Iris pigment epithelial cell (primary cell): ENCODE measurements at places on chromosomes 7 and 10.

DNA sequence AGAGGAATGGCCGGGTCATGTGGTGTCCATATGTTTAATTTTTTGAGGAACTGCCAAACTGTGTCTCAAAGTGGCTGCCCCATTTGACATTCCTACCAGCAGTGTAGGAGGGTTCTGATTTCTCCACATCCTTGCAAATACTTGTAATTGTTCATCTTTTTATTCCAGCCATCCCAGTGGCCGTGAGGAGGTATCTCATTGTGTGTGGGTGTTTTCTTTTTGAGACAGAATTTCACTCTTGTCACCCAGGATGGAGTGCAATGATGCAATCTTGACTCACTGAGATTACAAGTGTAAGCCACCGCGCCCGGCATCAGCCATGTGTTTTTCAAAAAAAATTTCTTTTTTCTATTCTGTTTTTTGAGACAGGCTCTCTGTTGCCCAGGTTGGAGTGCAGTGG is 38.7 kb upstream of the DLG5 start:
- peak; percentile 82 for DNase-seq

DNA sequence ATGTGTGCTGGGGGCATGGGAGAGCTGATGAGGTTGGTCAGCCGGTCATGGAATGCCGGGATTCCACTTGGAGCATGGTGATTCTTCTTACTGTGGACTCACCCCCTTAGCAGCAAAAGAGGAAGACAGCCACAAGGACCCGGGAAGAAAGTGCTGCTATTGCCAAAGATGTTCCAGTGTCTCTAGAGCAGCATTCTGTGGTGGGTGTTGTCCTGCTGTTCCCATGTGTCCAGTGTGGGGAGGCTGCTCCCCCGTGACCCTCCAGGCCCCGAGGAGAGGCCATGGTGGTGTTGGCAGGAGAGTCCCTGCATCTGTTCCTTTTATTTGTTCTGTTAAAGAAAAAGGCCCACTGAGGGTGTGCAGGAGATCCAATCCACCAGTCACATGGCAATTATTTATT is 499.4 kb downstream of the RPS24 start:
- no peak for DNase-seq

- DNase-seq: no peak
These were observed 59.1 kb downstream of the CSTF2T start for GRCh38 chr10:51640120-51640819.

GRCh38 chr10:3719024-3719843 is 65.8 kb downstream of the KLF6 start:
- no peak for DNase-seq

DNA sequence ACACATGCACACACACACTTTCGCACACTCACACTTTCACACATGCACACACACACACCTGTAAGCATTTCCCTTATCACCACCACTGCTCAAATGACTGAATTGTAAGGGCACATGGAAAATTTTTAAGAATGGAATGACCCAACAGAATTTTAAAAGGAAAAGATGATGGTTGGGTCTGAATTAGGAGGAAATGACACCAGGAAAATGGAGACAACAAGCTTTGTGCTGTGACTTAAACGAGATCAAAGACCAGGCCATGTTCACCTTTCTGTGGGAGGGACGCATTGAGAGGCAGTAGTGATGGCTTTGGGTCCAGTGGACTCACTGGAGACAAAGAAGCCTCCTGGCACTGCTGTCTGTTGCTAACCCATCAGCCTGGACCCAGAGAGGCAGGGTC is 16.7 kb upstream of the C10orf71 start:
- no peak for DNase-seq

DNA sequence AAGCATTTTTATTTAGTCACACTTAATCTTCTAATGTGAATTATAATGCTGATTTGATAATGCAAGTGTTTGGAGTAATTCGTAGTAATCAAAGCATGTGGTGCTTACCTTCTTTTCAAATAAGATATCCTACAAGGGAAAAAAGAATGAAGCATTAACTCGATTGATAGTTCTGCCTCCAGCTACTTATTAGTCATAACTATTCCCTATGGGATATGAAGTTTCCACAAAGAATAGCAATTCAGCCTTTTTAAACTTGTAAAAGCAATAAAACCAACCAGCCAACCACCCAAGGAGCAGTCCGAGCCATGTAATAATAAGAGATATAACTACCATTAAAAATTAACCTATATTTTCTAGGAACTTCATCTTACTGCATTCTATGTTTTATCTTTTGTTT is 11.6 kb downstream of the COL28A1 start:
- no peak for DNase-seq

DNA sequence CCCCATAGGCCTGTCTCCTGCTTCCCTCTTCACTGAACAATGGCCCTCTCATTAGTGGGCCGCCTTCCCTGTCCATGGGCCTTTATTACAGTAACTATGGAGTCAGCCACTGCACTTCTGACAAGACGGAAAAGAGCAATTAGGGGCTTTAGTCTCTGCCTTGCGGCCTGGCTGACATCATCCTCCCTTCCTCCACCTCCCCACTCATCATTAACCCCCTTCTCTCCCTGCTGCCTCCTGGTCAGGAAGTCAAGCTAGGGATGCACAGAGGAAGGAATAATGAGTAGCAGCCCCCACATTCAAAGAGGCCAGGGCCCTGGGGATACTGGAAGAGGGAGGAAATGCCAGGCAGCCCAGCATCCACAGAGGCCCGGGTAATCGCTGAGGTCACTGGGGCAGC is 101.6 kb upstream of the PLXNA4 start:
- DNase-seq: no peak

DNA sequence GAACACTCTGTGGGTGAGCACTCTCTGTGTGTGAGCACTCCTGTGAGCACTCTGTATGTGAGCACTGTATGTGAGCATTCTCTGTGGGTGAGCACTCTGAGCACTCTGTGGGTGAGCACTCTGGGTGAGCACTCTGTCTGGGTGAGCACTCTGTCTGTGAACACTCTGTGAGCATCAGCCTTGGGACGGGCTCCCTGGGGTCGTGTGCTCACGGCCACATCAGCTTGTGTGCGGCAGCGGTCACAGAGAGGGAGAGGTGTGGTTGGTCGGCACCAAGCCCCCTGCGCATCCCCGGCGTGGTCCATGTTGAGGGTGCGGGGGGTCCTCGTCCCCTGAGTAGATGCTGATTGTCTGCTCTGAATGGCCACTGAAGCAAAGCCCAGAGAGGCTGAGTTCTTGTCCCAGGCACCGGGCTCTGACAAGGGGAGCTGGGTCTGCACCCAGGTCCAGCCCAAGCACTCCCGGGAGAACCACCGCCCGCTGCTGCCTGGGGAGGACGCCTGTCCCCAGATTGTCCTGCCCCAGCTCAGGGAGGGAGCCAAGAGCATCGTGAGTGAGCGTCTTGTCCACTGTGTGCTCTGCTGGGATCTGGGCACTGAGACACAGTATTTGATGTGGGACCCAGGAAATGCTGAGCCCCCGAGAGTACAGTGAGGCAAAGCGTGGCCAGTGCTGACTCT is 143.7 kb downstream of the DNAJB6 start:
- no peak for DNase-seq

- DNase-seq: no peak
These were observed 52.3 kb upstream of the ZNF33B start for GRCh38 chr10:42690449-42691360.

DNA sequence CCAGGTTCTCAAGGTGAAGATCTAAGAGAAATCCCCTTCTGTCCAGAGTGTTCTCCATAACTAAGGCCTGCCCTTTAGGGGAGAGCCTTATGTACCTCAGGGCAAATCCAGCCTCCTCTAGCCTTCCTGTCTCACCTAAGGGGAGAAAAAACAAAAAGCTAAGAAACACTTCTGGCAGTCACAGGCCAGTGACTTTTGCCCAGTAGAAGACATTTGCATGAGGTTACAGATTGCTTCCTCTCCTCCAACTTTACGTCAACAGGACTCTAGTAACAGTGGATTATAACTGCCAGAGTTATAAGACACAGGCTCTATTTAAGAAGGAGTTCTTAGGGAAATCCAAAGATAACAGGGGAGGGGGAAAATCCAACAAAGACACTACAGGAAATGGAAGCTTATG is 15.9 kb upstream of the FAM241B start:
- DNase-seq: no peak

DNA sequence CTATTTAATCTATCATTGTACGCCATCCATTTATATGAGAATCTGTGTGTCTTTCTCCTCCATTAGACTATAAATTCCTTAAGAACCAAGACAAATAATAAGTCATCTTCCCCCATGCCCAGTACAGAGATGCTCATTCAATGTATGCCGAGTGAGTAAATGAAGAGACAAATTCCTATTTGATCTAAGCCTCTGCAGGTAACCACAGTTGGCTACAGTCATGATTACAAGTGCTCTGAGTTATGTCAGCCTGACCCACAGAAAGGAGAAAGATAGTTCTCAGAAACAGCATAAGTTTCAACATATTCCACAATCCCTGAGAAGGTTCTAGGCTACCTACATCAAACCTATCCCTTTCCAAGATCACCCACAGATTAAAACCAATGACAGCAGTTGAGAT is 46.1 kb downstream of the MPP7 start:
- DNase-seq: no peak

- DNase-seq: no peak
These were observed 56.1 kb downstream of the AUTS2 start for GRCh38 chr7:69654381-69654780.

DNA sequence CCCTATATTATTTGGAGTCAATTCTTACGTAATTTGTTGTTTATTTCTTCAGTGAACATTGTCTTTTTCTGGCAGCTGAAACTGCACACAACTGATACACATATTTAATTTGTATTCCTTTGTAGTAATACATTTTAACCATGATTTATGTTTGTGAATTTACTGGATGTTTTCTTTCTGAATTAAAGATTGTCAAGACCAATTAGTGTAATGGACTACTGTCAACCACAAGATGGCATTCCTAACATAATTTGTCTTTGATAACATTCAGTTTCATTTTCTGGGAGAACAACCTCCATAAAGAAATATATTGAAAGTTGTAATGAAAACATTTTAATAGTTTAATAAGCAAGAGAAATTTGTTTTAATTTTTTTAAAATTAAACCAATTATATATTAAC is 10.1 kb downstream of the THNSL1 start:
- DNase-seq: peak; percentile 32

GRCh38 chr7:155108144-155108901 is 38.2 kb downstream of the HTR5A start:
- no peak for DNase-seq

DNA sequence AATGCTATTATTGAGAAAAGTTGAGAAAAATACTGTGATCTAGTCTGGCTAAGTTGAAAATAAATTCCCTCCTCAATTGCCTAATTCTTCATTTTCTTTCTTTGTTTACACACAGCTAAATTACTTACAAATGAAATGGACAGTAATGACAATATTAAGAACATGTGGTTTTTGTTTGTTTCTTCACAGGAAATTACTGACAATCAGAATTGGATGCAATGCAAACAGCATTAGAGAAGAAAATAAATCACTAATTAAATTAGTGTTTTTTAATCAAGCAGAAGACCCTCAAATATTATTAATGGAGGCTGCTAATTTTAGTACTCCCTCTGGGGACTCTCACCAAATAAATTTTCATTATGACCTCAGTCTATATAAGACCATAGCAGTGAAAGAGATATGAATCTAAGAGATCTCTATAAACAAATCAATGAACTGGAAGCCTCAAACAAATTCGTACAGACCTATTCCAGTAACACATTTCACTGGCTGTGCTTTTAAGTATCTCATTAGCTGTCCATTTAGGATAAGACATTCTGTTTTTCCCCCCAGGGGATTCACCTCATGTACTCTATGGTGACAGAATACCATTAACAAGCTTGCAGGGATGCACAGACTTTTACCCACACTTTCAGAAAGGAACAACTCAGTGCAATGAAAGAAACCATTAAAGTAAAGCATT is 202.0 kb upstream of the DGKB start:
- DNase-seq: no peak

GRCh38 chr10:124183617-124184016 is 90.2 kb upstream of the CHST15 start:
- no peak for DNase-seq

GRCh38 chr10:105024184-105024583 is 383.1 kb downstream of the SORCS3 start:
- no peak for DNase-seq

- no peak for DNase-seq
These were observed 115.7 kb downstream of the BMS1 start for GRCh38 chr10:42898037-42898960.

DNA sequence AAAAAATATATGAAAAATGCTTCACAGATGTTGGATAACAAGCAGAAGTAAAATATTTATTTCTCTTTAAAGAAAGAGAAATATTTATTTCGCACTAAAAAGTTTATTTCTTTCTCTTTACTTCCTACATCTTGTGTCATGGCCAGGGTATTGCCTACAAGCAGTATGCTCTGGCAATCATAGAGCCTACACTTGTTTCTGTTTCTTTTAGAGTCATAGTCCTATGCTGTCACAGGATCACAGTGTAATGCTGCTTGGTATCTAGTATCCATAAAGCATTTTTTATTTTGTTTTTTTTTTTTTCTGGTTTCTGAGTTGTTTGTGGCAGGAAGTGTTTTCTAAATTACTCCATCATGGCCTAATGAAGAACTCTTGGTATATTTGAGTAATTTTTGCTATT is 116.0 kb downstream of the ATRNL1 start:
- no peak for DNase-seq

GRCh38 chr7:17320657-17321056 is 22.2 kb downstream of the AHR start:
- DNase-seq: no peak

DNA sequence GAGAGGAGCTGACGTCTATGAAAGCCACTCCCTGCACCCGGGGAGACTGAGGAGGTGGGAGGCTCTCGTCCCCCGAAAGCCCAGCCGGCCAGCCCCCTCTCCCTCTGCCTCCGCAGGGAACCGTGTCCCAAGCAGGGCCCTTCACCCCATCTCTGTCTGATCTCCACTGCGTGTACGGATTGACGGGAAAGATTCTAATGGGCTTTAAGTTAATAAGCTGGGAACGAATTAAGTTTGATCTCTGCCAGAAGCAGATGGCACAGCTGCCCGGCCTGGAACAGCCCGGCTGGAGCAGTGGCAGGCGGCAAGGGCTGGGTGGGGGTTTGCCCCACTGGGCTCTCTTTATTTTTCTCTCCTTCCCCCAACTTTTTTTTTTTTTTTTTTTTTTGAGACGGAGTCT is 6.1 kb upstream of the SLC29A4 start:
- DNase-seq: no peak

GRCh38 chr10:93352638-93353383 is 129.3 kb downstream of the MYOF start:
- peak; percentile 39 for DNase-seq

GRCh38 chr7:132137681-132138080 is 438.6 kb downstream of the PLXNA4 start:
- DNase-seq: no peak

DNA sequence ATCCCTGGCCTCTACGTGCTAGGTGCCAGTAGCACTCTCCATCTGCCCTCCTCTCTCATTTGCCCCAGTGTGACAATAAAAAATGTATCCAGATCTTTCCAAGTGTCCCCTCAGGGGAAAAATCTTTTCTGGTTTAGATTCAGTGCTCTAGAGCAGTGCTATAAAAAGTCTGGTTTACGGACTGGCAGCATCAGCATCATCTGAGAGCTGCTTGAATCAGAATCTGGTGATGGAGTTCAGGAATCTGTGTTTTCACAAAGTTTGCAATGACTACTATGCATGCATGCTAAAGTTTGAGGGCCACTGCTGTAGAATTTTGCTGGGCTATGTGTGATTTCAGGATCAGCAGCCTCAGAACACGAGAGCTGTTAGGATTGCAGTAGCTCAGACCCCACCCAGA is 356.5 kb downstream of the PHF14 start:
- no peak for DNase-seq
